ENCODE measurements at places on chromosomes 3 and 15. TPM values are rescaled to one million over a fixed set of nuclear protein-coding genes. Genes with fewer than 3 reads are reported as not detected.

The AADAC gene
- not detected for total RNA-seq

The LMAN1L gene
- total RNA-seq = under 0.01 TPM

The FYCO1 gene
- 20.5 TPM for total RNA-seq

The EBLN2 gene
- 12.4 TPM for total RNA-seq

The CCDC54 gene
- total RNA-seq = not detected

The TMEM89 gene
- not detected for total RNA-seq

The TIGIT gene
- not detected for total RNA-seq

The KIF15 gene
- total RNA-seq = 21.1 TPM

The GPR27 gene
- total RNA-seq = 0.07 TPM

The TBL1XR1 gene
- 146 TPM for total RNA-seq

The OR5K3 gene
- total RNA-seq = not detected

The DPPA2 gene
- total RNA-seq = not detected

The SEMA6D gene
- 10.0 TPM for total RNA-seq

The GOLGA6D gene
- total RNA-seq = not detected

The OSBPL10 gene
- 54.9 TPM for total RNA-seq

The RPL29 gene
- total RNA-seq = 1,125 TPM

The CLPX gene
- 63.5 TPM for total RNA-seq

The PHLDB2 gene
- total RNA-seq = 93.7 TPM

The CKMT1B gene
- total RNA-seq = not detected

The STRC gene
- not detected for total RNA-seq
